ENCODE measurements at places on chromosomes 6 and 20.

GRCh38 chr20:57040466-57040865 lies 226.0 kb downstream of the BMP7 start:
- DNase-seq, result no peak

DNA sequence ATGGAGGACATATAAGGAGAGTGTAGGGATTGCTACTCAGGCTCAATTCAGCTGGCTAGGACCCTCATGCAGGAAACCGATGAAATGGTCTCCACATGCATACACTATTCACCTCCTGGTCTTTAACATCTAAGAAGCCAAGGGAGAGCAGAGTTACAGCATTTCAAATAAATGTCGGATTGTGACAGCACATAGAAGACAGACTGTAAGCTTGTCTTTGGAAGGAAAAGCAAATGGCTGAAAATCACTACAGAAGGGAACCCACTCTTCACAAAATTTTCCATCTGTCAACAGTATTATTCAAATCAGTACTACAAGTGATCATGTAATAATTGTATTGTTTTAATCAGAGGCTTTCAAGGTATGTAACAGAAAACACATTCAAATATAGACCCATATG lies 72.9 kb downstream of the ATG5 start:
- DNase-seq, result no peak

DNA sequence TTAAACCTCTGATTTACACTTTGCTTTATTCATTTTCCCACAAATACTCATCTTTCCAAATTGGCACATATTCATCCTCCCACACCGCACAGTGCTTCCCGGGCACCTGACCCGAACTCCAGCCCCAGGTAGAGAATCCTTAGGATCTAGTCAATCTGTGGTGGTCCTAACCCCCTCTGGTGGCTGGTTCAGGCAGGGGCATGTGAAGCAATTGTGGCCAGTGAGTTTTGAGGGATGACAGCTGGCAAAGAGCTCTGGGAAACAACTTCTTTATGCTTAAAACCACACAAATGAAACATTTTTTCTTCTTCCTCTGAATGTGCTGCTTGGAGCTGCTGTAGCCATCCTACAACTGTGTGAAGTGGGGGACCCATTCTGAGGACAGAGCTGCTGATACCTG lies 54.7 kb downstream of the ELOVL5 start:
- no peak for DNase-seq

DNA sequence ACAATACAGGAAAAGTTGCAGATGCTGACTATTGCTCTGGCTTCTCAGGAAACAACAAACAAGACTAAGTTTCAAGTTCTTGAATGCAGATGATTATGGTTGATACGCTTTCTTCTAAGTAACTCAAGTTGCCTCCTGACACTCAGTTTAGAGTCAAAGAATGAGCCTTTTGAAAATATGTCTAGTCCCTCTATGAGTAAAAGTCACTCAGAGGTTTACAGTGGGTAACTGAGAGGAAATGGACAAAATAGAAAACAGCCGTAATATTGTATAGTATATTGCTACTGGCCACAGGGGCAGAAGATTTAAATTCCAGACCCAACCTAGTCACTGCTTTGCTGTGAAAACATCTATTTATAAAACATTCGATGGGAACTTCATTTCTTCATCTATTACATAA lies 280.0 kb upstream of the ID4 start:
- no peak for DNase-seq

GRCh38 chr20:8943631-8944030 lies 125.3 kb upstream of the PLCB4 start:
- DNase-seq, result no peak

DNA sequence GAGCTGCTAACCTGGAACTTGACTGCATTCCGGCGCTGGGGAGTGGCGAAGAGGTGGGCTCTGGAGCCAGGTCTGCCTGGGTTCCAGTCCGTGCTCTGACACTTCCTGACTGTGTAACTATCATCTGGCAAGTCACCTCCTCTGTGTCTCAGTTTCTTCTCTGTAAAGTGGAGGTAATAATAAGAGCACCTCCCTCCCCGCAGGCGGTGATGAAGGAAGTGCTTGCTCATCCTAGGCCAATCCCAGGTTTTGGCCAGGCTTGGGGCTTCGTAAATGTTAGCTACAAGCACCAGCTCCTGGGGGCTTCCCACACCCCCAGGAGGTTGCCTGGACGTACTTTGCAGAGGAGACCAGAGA lies 32.8 kb downstream of the SNAI1 start:
- no peak for DNase-seq

DNA sequence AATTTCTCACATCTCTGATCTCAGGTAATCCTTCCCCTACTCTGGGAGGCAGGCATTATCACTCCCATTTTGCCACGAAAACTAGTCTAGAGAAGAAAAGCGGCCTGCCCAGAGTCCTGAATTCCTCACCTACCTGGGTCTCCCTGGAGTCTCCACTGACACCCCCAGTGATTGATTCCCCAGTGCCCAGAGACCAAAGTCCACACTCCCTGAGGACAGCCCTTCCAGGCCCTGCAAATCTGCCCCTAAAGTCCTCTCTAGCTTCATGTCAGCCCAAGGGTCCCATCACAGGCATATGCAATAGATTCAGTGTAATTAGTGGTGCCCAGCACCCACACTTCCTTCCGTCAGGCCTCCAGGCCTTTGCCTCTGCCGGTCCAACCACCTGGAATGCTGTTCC lies 47.2 kb downstream of the MAFB start:
- no peak for DNase-seq

DNA sequence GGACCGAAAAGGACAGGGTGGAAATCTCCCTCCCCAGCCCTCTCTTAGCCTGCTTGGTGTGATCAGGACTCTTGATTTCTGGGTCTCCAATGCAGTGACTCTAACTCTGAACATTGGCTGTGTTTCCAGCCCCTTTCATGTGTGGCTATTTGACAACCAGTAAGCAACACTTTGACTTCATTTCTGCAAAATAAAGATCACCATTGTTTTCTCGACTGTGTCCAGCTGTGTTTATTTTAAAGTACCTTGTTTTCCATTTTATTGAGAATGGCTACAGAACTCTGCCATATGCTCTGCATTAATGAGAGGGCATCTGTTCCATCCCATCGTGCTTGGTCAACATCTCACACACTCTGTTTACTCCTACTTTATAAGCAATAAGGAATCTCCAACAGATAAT lies 60.9 kb upstream of the TAGAP start:
- no peak for DNase-seq

DNA sequence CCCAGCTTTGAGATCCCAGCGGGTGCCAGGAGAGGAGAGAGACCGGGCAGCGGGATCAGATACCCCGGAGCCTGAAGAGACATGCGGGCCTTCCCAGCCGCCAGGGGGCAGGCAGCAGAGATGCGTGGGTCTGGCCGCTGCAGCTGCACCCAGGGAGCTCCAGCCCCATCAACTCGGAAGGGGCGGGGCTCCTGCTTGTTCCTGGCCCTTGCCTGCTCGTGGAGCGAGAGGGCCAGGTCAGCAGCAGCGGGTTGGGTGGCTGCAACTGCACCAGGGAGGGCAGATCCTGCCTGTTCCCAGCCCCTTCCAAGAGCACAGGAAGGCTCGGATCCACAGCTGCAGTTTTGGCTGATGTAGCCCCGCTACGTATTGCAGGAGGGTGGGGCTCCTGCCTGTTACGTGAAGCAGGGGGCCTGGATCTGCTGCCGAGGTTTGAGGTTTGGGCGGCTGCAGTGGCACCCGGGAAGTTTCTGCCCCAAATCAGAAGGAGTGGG lies 532.8 kb downstream of the RFPL4B start:
- DNase-seq, result peak; percentile 69

DNA sequence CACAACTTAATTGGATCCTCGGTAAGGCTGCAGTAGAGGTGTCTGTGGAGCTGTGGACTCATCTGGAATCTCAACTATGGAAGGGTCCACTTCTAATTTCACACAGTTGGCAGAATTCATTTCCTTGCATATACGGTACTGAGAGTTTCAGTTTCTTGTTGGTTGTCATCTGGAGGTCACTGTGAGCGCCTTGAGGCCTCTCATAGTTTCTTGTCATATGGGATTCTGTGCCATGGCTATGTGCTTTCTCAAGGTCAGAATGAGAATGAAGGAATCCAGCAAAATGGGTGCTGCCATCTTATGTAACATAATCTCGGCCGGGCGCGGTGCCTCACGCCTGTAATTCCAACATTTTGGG lies 298.2 kb downstream of the DOK5 start:
- DNase-seq, result no peak

GRCh38 chr20:1328680-1329330 lies at the start of gene SDCBP2:
Gene SDCBP2 (minus strand): TSS chr20:1329139. CDS start chr20:1320416, 8,723 bp downstream.
- peak; percentile 77 for DNase-seq

GRCh38 chr6:69390125-69390524 lies 406.7 kb downstream of the LMBRD1 start:
- no peak for DNase-seq

- no peak for DNase-seq
Measured at GRCh38 chr6:31794866-31795615, 511 bp downstream of the VARS1 start.

DNA sequence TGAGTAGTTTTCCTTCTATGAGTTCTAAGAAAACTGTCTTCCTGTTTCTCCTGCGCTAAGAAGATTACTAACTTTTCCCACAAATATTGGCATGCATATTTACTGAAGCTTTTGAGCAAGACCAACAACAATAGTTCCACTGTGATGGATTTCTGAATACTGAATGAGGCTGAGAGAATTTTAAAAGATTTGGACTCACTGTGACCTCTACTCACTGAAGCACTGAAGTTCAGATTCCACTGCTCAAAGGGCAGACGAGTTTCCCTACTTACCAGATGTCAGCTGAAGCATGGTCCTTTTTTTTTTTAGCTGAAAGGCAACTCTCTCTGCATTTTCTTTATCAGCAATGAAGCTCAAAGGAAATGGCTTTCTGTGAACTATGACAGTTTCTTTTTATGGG lies 718.5 kb downstream of the RFPL4B start:
- DNase-seq, result no peak

- DNase-seq, result no peak
Measured at GRCh38 chr6:105920071-105920470, 166.1 kb upstream of the PRDM1 start.

DNA sequence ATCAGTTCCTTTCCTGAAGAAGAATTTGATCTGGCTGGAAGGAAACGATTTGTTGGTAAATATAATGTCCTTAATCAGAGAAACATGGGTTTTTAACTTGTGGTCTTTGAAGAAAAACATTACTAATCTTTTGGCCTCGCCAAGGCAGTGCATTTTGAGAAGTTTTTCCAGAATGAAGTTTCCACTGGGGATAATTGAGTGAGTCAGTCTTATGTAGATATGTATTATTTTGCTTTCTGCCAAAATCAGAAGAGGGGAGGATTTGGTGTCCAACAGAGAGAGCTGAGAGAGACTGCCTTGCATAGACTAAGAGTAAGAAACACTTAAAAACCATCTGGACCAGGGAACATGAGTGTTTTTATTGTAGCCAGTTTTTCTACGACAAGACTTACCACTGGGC lies 79.9 kb downstream of the FNDC1 start:
- DNase-seq, result no peak

GRCh38 chr20:62336329-62336728 lies 30.8 kb downstream of the LAMA5 start:
- DNase-seq, result no peak

DNA sequence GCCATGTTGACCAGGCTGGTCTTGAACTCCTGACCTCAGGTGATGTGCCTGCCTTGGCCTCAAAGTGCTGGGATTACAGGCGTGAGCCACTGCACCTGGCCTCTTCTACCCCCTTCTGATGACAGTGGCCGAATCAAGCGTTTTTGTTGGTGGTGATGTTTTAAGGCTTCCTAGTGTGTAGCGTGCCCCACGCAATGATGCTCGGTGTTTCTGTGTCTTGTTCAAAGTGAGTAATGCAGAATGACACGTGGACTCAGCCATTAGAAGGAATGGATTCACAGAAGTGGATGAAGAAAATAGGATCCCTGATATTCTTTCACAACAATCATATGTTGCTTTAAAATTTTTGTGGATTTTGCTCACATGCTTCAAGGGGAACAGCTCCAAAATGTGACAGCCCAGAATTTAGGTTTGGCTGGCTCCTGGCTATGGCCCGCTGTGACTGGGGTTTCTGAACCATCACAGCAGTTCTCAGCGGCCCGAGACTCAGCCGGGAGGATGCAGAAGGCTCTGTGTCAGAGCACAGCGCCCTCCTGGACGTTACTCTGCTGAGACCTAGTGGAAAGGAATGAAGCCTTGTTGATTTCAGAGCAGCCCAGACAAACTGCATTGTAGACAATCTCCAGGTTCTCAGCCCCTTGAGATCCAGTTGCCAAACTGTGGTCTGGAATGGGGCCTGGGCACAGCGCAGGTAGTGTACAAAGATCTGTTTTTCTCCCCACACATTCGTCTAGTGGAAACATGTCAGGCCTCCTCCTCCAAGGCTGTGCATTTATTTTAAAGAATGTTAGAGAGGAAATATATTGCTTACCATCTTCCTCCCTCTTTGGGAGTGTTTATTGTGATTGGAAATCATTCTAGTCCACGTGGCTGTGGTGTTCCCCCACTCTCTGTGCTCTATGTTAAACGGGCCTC lies 57.6 kb upstream of the TIAM2 start:
- DNase-seq, result no peak

GRCh38 chr6:18395856-18396197 lies 8.7 kb downstream of the RNF144B start:
- DNase-seq, result no peak

GRCh38 chr6:50843842-50844241 lies 25.2 kb downstream of the TFAP2B start:
- no peak for DNase-seq

- DNase-seq, result no peak
Measured at GRCh38 chr6:11380969-11381744, 148.7 kb upstream of the NEDD9 start.

- DNase-seq, result no peak
Measured at GRCh38 chr6:57035549-57035948, 10.9 kb upstream of the KIAA1586 start.

GRCh38 chr6:53119772-53120409 lies 28.8 kb downstream of the GCM1 start:
- no peak for DNase-seq

DNA sequence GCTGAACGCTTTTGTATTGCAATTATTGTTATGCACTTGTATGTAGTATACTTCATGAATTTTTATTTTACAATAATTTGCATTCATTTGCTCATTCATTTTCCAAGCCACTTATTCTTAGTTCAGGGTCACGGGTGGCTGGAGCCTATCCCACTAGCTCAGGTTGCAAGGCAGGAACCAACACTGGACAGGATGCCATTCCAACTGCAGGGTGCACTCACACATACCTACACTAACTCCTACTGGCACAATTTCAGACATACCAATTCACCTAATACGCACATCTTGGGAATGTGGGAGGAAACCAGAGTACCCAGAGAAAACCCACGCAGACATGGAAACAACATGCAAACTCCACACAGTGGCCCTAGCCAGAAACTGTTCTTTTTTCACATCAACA lies 61.8 kb downstream of the LMBRD1 start:
- no peak for DNase-seq

- no peak for DNase-seq
Measured at GRCh38 chr6:137315081-137315480, 95.9 kb upstream of the IFNGR1 start.

DNA sequence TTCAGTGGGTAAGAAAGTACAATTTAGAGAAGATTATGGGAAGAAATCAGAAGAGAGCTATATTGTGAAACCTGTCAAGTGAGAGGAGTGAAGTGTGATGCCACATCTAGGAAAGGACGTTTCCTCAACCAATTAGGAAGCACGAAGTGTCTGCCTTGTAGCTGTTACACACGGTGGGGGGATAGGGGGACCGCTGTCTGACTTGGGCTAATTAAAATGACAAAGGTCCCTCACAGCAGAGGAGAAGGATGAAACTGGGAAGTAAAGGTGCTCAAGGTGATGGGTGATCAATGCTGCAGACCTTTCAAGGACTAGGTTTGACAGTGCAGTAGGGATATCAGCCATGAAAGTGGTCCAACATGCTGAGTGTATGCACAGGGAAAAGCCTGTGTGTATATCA lies 181.1 kb upstream of the PRSS16 start:
- no peak for DNase-seq
